Endothelial cell (in vitro differentiated cells): ENCODE measurements at places on chromosomes 7 and 10. TPM values are rescaled to one million over a fixed set of nuclear protein-coding genes. Genes with fewer than 3 reads are reported as not detected.
A peak's percentile ranks its signal among the peaks of the same experiment; 100 is the strongest.

DNA sequence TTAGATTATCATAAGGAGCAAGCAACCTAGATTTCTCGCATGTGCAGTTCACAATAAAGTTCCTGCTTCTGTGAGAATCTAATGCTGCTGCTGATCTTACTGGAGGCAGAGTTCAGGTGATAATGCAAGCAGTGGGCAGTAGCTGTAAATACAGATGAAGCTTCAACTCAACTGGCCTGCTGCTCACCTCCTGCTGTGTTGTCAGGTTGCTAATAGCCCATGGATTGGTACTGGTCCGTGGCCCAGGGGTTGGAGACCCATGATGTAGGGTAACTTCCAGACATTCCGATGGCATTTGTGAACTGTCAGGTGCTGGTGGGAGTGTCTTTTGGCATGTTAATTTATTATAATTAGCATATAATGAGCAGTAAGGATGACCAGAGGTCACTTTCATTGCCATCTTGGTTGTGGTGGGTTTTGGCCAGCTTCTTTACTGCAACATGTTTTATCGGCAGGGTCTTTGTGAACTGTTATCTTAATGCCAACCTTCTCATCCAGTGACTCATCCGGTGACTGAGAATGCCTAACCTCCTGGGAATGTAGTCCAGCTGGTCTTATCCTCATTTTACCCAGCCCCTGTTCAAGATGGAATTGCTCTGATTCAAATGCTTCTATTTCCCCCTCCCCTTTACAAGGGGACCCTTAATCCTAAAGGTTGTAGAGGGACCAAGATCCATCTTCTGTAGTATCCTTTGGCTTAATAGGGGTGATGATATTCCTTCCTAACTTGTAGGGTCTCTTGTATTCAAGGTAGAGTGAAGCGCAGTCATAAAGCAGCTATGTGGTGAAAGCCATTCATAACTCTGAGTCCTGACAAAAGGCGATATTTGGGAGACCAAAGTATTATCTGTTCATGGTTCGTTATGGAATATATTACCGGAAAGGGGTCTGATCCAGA is 165.8 kb downstream of the CCSER2 start:
- DNase-seq: no peak

GRCh38 chr10:14837757-14838581 is at the start of the genes CDNF, HSPA14 and MSANTD7:
CDNF (minus strand) TSS chr10:14838037; CDS start chr10:14837946, 91 bp downstream.
HSPA14 (plus strand) TSS chr10:14838306; CDS start chr10:14838403, 97 bp downstream.
MSANTD7 (plus strand) TSS chr10:14838306; CDS start chr10:14842285, 3,979 bp downstream.
- DNase-seq: peak; percentile 99

DNA sequence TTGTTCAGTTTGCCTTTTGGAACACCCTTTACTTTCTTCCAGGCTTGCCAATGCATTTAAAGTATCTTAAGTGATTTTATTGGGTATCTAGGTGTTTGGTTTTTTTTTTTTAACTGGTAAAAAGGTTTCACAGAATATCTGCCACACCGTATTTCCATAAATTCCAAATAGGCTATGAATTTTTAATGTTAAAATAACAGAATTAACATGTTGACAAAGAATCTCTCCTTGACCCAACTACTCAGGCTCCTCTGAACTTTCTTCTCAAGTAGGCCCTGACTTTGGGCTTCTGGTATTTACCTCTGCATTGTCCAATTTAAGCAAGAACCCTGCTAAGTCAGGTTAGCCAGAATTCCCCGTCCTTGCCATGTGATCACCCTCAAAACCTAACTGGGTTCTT is 61.2 kb upstream of the PLA2G12B start:
- DNase-seq: no peak

GRCh38 chr10:132768346-132769248 is 17.4 kb downstream of the NKX6-2 start:
- DNase-seq: no peak

WEE2 gene
- 0.33 TPM for total RNA-seq

DNA sequence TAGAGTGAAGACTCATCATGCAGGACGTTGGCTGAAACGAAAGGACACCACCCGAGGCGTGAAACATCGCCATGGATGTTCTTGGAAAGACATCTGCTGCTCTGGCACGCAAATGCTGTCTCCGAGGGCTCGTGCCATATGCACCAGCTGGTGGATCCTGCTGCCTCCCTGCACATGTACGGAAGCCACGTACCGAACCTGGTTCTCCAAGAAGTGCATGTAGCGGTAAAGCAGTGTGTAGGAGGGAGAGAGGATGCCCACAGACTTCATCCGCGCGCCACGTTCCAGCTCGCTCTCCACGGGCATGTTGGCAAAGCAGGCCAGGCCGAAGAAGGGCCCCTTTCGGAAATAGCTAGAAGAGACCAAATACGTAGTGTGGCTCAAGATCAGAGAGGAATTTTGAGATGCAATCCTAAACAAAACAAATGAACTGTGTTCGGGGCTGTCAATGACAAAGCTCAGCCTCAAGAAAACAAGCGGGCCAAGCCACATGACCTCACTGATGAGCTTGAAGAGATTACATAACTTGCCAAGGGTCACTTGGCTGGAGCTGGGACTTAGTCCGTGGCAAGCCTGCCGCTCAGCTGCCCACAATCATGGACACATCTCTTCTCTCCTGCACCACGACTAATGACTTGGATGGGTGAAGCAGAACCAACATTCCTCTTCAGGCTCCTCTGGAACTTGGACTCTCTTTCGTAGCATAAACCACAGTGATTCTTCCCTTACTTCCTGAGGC is 16.5 kb downstream of the DENND11 start:
- DNase-seq: no peak

GRCh38 chr7:149547126-149547525 is 49.5 kb upstream of the ZNF746 start:
- no peak for DNase-seq

DNA sequence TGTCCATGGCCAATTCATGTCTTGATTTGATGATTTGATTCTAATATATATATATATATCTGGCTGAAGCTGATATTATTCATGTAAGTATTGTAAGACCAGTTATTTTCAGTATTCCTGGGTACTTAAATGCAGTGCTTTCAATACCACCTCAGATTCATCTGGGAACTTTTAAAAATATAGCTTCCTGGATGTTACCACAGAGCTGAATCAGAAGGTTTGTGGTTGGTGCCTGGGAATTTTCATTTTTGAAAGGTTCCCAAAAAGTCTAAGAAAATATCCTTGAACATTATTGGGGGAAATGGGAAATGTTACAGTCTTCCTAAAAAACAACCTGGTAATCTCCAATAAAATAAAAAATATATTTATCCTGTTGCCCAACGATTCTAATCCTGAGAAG is 10.7 kb upstream of the PPP3CB start:
- no peak for DNase-seq

DNA sequence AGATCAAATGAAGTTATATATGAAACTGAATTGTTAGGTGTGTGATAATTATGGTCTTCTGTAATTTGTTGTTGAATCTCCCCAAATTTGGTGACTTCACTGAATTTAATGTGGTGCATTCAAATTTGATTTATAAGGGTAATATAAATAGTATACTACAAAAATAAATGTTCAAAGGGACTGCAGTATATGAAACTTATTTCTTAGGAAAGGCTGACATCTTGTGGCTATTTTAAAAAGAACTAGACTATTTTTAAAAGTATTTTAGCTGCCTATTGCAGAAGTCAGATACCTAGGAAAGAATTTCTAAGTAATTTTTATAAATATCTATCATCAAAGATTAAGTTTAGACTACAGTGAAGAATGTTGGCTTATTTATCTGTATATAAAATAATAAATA is 36.6 kb downstream of the ATRNL1 start:
- no peak for DNase-seq

DNA sequence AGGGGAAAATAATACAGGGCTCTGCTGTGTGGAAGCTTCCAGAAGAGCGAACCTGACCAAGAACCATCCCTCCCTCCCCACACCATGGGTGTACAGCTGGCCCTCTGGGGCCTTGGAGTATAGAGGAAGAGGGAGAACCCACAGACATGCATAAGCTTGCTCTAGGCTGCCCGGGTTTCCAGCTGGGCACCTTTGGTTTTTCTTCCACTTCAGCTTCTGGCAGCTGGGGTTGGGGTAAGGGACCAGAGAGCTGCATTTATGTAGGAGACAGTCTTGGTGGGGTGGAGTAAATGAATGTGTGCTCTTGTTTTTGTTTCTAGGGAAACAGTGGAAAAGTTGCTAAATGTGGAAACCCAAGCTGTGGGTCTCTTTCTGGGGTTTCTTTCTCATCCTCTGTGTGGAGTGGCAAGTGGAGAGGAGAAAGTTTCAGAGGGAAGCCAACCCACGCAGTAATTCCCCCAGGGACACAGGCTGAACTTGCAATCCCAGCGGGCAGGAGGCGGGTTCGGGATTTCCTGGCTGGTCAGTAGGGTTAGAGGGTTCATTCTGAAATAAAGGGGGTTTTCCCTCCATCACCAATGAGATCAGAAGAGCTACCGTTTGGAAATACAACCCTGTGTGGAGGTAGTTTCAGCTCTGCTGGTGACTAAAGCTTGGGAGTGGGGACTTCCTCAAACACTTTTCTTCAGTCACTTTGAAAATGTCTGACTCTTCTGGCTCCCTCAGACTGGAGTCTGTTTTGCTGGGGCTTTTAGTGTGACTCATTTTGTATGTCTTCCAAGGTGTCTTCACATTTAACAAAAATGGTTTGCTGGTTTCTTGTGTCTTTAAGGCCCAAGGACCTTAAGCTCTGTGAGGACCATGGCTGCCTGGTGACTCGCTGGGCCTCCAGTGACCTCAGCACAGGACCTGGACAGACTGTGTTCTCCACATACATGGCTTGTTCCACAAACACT is 22.2 kb upstream of the SRGN start:
- DNase-seq: no peak

ITPRIP gene
- total RNA-seq: 16.3 TPM

CARD11 gene
- 3.9 TPM for total RNA-seq

SPDYE6 gene
- total RNA-seq: not detected

DNA sequence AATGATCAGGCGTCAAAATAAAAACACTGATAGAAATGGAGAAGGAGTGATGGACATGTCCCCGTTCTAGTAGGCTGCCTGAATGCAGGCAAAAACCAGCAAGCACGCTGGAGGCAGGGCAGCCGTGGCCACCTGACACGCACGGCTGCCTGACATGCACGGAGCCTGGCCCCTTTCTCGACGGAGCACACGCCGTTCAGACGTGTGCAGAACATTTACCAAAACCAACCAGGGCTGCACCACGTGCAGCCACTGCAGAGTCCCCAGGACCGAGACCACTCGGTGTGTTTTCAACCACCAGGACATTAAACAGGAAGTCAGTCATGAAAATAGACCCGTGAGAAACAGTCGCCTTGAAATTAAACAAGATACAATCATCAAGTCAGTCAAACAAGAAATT is 61.9 kb upstream of the NKX6-2 start:
- no peak for DNase-seq

DNA sequence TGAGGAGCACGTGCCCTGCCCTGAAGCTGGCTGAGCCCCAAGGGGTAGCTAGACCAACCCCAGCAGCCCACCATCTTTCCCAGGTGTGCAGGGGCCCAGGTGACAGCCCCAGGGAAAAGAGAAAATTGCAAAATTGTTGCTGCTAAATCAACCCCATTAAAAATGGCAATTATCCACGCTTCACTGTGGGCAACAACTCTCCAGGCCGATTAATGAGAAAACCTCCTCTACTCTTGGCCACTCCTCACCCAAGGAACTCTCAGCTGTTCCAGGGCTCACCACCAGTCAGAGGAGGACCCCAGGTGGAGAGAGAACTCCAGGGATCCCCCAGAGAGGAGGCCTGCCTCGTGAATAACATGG is 516.1 kb upstream of the MGMT start:
- no peak for DNase-seq

- no peak for DNase-seq
These were observed 218.2 kb upstream of the KMT2E start for GRCh38 chr7:104795616-104796398.

GRCh38 chr7:116569737-116570136 is 44.9 kb downstream of the CAV1 start:
- no peak for DNase-seq

POLR2J gene
- total RNA-seq: 48.1 TPM

SUN3 gene
- not detected for total RNA-seq

DNA sequence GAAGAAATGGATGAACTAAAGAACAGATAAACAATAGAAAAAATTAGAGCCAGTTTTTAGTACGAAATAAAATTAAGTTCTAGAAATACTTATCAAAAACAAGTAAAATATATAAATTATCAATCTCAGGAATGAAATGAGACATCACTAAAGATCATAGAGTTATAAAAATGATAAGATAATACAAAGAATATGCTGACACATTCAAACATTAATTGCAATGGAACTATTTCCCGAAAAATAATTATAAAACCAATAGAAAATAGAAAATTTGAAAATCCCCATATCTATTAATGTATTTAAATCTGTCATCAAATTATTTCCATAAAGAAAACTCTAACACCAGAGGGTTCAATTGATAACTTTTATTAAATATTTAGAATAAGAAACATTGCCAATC is 458.1 kb upstream of the MBL2 start:
- DNase-seq: no peak

RPEL1 gene
- total RNA-seq: not detected
